ENCODE measurements at places on chromosomes 1 and 21. TPM values are rescaled to one million over a fixed set of nuclear protein-coding genes. Genes with fewer than 3 reads are reported as not detected.

The PLEKHA6 gene
- 3.4 TPM for total RNA-seq

The OR2T33 gene
- not detected for total RNA-seq

The POFUT2 gene
- 24.5 TPM for total RNA-seq

The SLC9C2 gene
- total RNA-seq, result not detected

The IPP gene
- total RNA-seq, result 19.1 TPM

The SLC44A5 gene
- total RNA-seq, result not detected

The TCEA3 gene
- total RNA-seq, result 6.1 TPM
